Stimulated activated CD8-positive, alpha-beta memory T cell treated with anti-CD3 and anti-CD28 coated beads, Interleukin-4, amount 100 ng/mL, for 1 hour (primary cell): ENCODE measurements at places on chromosomes 5 and 9.

DNA sequence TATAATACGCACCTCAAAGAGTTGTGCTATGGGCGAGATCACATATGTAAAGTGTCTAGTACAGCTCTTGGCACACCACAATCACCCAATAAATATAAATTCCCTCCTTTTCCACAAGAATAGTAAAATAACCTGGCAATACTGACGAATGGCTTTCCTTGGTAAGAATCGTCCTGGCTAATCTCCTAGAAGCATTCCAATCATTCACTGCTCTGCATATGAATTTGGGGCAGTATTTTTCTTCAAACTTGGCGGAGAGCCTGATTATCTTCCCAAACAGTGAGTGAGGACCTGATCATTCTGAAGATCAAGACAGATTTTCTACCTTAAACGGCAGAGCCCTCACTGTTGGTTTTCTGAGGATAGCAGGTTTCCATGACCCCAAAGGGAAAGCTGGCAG is 96.0 kb downstream of the TMEM215 start:
- DNase-seq = no peak

- no peak for DNase-seq
These were observed 211.3 kb downstream of the ARHGAP26 start for GRCh38 chr5:142981475-142981874.

- no peak for DNase-seq
These were observed 83.4 kb downstream of the SH3PXD2B start for GRCh38 chr5:172370648-172371545.

- no peak for DNase-seq
These were observed 115.8 kb downstream of the DAB2IP start for GRCh38 chr9:121767171-121767769.

DNA sequence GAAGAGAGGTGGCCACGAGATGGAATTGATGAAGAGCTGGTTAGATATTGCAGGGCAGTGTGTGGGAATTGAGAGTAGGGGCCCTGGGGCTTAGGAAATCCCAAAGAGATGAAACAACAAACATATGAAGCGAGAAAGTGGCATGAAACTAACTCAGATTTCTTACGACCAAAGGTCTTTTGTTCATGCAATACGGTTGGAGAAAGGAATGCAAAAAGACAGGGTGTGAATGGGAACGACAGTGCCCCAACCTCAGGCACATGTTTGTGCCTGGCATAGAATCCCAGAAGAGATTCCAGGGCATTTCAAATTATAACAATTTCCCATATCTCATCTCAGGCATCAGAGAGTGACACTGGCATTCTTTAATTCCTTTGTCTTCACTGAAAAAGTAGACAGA is 199.2 kb downstream of the ACTL7B start:
- DNase-seq = no peak
